CD4-positive, alpha-beta memory T cell (primary cell): ENCODE measurements at places on chromosomes 4 and X.
A peak's percentile ranks its signal among the peaks of the same experiment; 100 is the strongest.

DNA sequence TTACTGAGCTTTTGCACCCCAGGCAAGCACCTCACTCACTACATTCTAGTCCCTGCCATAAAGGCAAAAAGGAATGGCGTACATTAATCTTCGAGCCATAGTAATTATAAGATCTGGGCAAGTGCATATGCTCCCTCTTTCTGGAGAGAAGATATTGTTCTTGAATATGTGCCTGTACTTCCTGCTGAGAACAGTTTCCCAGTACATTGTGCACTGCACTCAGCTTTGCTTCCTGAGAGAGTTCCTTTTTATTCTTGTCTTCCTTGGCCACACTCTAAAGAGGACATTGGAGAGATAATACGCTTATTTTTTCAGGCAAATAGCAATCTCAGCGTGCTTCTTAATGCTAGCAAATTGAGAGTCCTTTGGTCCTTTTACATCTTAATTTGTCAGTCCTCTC is 909.0 kb upstream of the PCDH10 start:
- DNase-seq = no peak

DNA sequence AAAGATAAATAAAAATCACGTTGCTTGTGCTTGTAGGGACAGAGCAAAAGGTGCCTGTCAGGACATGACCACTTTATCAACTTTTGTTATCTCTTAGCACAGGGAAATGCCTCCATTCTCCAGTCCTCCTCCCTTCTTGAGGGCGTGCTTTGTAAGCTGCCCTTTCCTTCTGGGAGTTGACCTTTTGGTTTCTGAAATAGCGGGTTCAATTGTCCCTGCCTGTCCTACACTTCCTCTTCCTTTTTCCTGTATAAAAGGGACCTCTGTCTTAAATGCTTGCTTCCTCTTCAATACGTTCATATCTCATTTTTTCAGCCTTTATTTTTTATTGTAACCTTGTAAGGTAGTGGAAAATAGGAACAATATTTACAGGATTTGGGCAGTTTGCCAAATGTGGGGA is 153.5 kb downstream of the SH3BGRL start:
- DNase-seq = no peak

- no peak for DNase-seq
These were observed 47.6 kb downstream of the RAB33B start for GRCh38 chr4:139501527-139501926.

GRCh38 chrX:57772637-57773036 is 92.6 kb upstream of the NLRP2B start:
- no peak for DNase-seq

- no peak for DNase-seq
These were observed 250.9 kb upstream of the MAOA start for GRCh38 chrX:43405191-43405590.

DNA sequence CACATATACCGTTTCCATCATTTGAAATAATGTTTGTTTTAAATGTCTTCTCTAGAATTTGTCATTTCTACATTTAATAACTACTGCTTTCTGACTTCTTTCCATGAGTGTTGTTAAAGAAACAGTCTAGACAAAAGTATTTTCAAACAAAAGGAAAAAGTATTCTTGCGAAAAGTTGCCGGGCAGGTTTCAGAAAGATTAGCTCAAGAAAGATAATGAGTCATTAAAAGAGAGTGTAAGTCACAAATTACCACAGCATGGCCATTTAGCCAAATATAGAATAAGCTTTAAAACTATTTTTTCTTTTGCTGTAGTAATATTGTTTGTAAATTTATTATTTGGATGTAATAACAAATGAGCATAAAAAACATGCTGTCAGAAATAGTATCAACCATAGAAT is 493.0 kb downstream of the TLL1 start:
- DNase-seq = no peak

DNA sequence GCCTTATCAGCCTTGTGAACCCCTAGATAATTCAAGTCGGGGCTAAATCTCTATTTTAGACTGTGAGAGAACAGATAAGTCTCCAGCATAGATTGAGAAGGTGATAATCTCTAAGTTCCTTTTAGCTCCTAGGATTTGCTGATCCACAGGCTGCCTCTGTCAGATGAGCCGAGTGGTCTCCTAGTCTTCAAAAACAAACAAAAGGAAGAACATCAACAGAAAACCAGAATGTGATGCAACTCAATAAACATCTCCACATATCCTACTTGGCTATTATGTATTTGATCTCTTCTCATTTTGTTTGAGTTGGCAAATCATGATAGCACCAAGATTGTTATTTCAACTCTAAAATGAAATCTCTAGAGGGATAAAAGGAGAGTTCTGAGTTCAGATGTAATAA is 88.4 kb upstream of the SLC7A11 start:
- DNase-seq = no peak

DNA sequence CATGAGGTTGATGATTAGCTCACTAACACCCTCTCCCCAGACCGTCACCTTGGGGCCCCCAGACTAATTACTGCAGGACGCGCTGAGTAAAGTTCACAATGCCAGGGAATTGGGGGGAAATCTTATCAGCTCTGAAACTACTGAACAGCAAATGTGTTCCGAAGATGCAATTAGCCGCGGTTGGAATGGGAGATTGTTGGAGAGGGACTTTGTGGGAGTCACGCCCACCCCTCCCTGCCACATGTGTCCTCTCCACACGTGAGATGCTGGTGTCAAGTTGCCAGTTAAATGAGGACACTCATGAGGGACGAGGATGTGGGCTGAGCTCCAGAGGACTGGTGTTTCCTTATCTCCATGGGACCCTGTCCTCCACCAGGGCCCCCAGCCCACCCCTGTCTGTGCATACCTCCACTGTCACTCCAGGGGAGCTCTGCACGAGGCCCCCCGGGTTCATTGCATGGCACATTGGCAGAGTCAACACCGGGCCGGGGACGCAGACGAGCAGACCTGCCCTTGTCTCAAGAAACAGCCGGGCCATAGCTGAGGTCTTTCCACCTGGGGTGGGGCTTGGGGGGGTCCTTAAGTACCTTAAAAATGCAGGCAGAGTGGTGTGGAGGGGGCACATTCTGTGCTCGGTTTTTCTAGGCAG is 175.4 kb upstream of the PSAPL1 start:
- DNase-seq = no peak

- no peak for DNase-seq
These were observed 279.9 kb downstream of the ASMT start for GRCh38 chrX:1894740-1895139.

DNA sequence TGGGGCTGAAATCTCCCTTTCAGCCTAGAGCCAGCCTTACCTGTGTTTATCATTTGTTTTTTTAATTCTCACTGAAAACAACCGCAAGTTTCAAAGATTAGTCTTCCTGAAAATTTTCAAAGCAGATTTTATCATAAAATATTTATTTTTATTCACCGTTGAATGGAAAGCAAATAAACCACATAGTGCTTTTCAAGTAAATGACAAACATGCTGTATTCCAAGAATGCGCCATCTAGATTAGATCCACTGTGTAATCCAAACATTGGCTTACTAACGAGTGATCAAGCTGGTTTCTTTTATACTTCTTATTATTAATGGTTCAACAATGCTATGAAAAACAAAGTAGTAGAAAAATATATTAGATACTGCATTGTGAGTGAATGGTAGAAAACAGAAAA is 1176.2 kb upstream of the IGFBP7 start:
- DNase-seq = no peak

GRCh38 chr4:52106191-52106590 is 55.1 kb downstream of the SPATA18 start:
- DNase-seq = no peak

- no peak for DNase-seq
These were observed 29.3 kb downstream of the DCAF8L2 start for GRCh38 chrX:27619459-27619858.

- no peak for DNase-seq
These were observed 284.7 kb downstream of the EVC2 start for GRCh38 chr4:5423670-5424069.

DNA sequence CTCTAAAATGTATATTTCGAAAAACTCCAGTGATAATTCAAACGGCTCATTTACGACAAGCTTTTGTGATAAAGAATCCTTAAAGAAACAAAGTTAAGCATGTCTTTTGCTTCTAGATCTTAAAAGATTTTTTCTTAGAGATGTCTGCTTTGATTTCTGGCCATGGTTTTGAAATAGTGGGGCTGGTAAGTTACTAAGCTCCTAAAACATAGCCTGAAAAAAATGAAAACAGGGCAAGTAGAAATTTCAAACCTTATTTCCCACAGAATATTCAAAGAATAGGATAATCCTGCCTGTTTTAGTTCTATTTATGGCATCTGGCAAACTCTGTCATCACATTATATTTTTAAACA is 318.3 kb downstream of the ARHGAP24 start:
- DNase-seq = no peak

DNA sequence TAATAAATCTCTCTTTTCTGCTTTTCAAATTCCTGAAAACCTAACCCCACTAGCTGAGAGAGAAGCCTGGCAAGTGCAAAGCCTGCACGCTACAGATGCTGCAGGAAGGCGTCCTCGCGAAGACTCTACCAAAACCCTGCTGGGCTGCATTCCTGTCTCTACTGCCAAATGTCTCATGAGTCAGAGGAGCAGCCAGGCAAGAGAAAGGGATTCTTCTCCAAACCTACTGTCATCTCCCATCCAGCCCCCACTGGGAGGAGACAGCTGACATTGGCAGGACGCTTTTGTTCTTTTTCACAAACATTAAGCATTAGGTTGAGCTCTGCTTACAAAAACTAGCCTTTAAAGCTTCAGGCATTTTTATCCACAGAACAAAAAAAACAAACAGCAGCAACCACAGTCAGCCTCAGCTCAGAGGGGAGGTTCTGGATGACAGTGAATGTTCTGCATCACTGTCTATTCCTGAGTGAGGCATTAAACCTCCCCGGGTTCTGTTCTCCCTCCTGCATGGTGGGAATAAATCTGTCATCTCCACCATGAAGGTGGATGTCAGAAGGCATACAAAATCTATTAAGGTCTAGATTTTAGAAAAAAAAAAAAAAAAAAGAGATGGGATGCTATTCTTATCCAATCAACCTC is 18.0 kb downstream of the CRMP1 start:
- DNase-seq = no peak

GRCh38 chr4:3827616-3828492 is 61.7 kb downstream of the ADRA2C start:
- DNase-seq = no peak

DNA sequence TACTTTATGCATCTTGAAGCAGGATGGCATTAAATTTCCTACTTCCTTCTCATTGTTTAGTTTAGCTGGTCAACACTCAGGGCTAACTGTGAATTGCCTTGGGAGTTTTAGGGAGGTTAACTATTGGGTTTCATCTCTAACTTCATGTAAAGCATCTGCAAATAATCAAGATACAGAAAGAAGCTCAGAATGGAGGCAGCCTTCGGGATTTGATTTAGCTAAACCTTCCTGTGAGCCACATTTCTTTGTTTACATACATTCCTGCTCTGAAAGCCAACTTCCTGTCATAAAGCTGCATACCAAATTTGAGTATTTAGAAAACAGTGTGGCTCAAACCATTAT is 131.7 kb upstream of the PCDH18 start:
- DNase-seq = no peak

DNA sequence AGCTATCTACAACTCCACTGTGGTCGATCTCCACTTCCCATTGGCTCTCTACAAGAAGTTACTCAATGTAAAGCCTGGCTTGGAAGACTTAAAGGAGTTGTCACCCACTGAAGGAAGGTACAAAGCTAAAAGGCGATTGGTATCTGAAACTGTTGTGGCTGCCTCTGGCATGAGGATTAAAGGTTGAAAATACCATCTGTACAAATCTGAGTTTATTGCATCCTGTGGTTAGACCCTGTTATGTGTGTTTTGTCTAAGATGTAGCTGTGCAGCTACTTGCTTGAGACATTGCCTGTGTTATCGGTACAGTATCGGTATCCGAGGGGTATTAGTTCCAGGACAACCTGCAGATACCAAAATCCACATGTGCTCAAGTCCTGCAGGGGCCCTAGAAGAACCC is 16.4 kb downstream of the NAP1L5 start:
- no peak for DNase-seq

- no peak for DNase-seq
These were observed 58.5 kb downstream of the HAUS3 start for GRCh38 chr4:2183394-2183793.

GRCh38 chr4:113411496-113411938 is 350.0 kb downstream of the CAMK2D start:
- DNase-seq = no peak

DNA sequence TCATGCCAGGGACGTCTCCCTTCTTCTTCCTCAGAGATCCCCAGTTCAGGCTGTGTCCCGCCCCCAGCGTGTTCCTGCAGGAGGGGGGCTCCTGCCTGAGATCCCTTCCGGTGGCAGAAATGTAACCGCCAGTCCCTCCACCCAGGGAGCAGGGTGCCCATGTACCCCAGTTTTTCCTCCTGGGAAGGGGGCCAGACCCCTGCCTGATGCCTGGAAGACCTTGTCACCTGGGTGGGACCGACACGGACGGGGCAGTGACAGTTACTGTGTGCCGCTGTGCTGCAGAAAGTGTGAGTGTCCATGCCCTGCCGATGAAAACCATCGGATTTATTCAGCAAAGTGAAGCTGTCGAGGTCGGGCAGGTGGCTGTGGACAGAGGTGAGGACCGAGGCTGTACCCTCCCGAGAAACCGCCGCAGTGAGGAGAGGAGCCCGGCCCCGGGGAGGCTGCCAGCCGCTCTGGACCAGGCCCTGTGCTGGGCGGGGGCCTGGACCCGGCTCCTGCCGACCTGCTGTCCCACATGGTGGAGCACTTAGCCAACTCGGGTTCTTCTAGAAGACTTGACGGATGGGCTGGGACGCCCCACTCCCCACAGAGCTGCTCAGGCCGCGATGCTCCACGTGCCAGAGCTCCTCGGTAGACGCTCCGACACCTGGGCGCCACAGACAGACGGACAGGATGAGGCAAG is 36.7 kb upstream of the HMX1 start:
- DNase-seq = no peak

DNA sequence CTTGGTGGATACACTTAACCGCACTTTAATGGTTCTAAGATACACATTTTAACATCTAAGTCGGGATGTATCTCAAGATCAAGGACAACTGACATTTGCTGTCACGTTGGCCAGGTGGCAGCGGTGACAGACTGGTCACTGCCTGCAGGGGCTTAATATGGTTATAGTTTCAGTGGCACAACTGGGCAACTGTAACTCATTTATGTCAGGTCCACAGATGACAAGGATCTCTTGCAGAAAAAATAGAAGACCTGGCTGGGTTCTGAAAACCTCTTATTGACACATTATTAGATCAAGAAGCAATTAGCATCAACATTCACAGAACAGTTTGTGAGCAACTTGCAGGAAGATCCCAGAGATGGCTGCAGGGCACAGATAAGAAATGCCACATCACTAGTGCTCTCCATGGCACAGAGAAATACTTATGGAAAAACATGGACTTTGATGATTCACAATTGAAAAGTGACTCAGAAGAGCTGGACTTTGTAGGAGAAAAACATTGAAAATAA is 99.6 kb upstream of the SORBS2 start:
- DNase-seq = no peak

GRCh38 chr4:177508662-177509061 is 66.4 kb upstream of the AGA start:
- DNase-seq = no peak

GRCh38 chrX:9340598-9341290 is 124.1 kb upstream of the TBL1X start:
- peak; percentile 79 for DNase-seq

- DNase-seq = no peak
These were observed 30.7 kb upstream of the KIAA0232 start for GRCh38 chr4:6751611-6752485.
